Activated CD4-positive, alpha-beta memory T cell treated with anti-CD3 and anti-CD28 coated beads for 36 hours (primary cell): ENCODE measurements at places on chromosomes 1 and 21. TPM values are rescaled to one million over a fixed set of nuclear protein-coding genes. Genes with fewer than 3 reads are reported as not detected.

TNN gene
- 0.05 TPM for total RNA-seq

GIPC2 gene
- not detected for total RNA-seq

DNA sequence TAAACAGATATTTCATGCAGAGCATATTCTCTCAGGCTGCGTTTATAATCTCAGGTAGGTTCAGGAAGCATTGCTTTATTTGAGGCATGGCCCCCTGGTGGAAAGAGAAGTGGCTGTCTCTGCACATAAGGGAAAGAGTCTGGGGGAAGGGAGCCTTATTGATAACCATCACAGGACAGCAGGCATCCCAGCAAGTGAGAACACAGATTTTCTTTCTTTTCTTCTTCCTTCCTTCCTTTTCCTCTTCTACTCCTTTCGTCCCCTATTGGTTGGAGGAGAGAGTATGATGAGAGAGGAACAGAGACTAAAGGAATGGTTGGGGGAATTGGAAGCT is 21.9 kb downstream of the TSNAX start:
- peaks cover 13% of the 10 kb centered on the region for H3K36me3 ChIP-seq
- DNase-seq: peak; percentile 24
- no peak overlapping the region for H3K27ac ChIP-seq
- no peaks in the 10 kb centered on the region for H3K27me3 ChIP-seq

- H3K4me1 ChIP-seq: peaks cover 45% of the 10 kb centered on the region
- peak overlapping the region; percentile 10 for H3K4me3 ChIP-seq
- DNase-seq: peak; percentile 76
- H3K27ac ChIP-seq: peak overlapping the region; percentile 38
- no peaks in the 10 kb centered on the region for H3K27me3 ChIP-seq
Observed at GRCh38 chr1:61782771-61783170, 40.5 kb downstream of the PATJ start.

DNA sequence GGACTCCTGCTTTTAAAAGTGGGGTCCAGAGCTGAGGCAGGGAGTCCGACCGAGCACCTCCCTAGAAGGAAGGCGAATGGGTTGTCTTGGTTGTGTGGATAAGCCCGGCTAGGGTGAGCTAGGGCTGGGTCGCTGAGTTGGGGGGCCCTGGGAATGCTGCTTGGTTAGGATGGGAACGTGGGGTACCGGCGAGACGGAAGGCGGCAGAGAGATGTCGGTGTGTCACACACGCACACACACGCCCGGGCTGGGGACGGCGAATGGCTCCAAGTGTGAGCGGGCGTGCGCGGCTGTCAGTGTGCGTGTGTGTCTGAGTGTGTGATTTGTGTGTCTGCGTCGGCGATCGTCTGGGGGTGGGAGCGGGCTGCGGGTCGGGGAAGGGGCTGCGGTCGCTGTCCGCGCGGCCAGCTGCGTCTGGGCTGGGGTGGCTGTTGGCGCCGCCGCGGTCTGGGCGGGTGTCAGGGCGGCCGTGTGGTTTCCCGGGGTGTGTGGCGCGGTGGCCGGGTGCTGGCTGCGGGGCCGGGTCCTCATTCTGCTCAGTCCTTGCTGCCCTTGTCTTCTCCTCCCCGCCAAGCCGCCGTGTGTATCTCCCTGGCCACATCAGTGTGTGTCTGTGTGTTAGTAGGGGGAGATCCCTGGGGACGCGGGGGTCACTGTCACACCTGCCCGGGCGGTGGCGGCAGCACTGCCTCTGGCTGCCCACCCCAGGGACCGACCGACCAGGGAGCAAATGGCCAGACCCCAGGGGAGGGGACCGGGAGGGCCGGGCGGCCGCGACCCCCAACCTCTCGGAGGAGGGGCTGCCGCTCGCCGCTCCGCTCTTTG is 1.1 kb downstream of the EFNA3 start:
- no peak overlapping the region for H3K27ac ChIP-seq
- H3K4me3 ChIP-seq: peak overlapping the region; percentile 56
- peaks cover 38% of the 10 kb centered on the region for H3K4me1 ChIP-seq
- no peaks in the 10 kb centered on the region for H3K36me3 ChIP-seq

DNA sequence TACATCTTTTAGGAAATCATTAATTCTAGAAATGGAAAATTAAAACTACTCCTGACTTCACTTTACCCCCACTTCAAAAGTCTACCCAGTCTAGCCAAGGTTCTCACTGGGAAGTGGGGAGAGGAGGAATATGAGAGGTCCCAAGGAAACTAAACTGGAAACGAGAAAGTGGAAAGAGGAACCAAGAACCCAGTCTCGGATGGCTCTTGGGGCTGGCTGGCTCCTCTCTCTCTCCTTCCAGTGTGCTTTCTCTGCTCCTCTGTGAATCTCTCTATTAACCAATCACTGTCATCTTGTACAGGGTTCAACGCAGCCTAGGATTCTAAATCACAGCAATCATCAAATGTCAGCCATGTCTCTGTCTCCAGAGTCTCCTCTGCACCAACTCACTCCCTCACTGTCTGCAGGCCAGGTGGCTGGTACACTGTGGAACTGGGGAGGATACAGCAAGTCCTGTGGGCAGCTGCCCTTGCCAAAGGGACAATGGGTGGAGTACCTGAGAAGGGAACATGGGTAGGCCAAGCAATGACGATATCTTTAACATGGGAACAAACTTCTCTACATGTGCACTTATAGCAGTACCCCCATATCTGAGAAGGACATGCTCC is 33.7 kb downstream of the GNB1 start:
- H3K36me3 ChIP-seq: peaks cover 6% of the 10 kb centered on the region
- H3K4me1 ChIP-seq: peaks cover 57% of the 10 kb centered on the region
- H3K27me3 ChIP-seq: no peaks in the 10 kb centered on the region
- DNase-seq: no peak
- H3K4me3 ChIP-seq: no peak overlapping the region
- H3K27ac ChIP-seq: no peak overlapping the region

DNA sequence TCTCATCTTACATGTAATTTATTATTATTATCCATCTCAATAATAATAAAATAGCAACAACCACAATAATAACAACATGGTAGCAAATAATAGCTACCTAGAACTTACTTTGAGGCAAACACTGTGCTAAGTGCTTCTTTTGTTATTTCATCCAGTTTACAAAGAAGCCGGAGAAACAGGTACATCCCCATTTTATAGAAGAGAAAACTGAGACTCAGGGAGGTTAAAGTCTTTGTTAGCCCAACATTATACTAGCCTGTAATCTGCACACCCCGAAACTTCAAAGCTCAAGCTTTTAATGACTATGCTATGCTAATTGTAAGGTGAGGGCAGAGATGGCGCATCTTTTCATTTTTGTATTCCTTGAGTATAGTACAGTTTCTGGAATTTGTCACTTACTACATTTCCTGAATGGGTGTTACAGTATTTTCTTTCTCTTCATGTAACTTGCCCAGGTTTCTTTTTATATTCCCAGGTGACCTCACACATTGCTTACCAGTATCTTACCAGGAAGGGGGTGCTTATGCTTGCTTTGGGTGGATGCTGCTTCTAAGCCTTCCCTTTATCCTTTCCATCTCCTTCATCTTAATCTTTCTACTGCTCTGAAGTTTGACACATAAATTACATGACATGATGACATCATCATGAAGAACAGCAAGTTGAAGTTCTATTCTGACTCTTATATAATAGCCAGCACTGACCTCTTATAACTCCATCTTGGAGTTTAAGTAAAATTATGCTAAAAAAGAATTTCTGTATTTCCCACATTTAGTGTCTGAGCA is 8.3 kb downstream of the GCLM start:
- DNase-seq: no peak
- peaks cover 20% of the 10 kb centered on the region for H3K4me1 ChIP-seq
- no peaks in the 10 kb centered on the region for H3K27me3 ChIP-seq
- H3K36me3 ChIP-seq: peaks cover 17% of the 10 kb centered on the region

- no peaks in the 10 kb centered on the region for H3K4me1 ChIP-seq
- H3K27me3 ChIP-seq: peaks cover 46% of the 10 kb centered on the region
- H3K27ac ChIP-seq: no peak overlapping the region
Observed at GRCh38 chr1:30809514-30810263, 52.1 kb upstream of the LAPTM5 start.

DNA sequence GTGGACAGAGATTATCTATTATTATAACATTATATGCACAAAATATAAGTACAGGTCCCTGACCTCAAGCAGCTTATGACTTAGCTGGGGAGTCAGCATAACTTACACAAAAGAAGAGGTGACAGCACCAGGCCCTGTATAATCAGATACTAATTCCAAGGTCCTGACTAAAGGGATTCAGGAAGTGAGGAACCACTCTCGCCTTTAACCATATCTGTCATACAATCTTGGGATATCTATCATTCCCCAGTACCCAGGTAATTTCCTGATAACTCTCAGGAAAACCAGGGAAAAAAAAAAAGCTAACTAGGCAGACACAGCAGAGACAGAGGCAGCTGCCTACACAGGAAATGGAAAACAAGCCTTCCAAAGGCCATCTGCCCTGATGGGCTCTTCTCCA is 78.5 kb upstream of the CAMK1G start:
- H3K27me3 ChIP-seq: peaks cover 3% of the 10 kb centered on the region
- no peak for DNase-seq
- no peak overlapping the region for H3K4me3 ChIP-seq

- H3K4me3 ChIP-seq: no peak overlapping the region
- peaks cover 9% of the 10 kb centered on the region for H3K36me3 ChIP-seq
- H3K27ac ChIP-seq: no peak overlapping the region
Observed at GRCh38 chr1:10050611-10051010, 17.9 kb downstream of the UBE4B start.

DNA sequence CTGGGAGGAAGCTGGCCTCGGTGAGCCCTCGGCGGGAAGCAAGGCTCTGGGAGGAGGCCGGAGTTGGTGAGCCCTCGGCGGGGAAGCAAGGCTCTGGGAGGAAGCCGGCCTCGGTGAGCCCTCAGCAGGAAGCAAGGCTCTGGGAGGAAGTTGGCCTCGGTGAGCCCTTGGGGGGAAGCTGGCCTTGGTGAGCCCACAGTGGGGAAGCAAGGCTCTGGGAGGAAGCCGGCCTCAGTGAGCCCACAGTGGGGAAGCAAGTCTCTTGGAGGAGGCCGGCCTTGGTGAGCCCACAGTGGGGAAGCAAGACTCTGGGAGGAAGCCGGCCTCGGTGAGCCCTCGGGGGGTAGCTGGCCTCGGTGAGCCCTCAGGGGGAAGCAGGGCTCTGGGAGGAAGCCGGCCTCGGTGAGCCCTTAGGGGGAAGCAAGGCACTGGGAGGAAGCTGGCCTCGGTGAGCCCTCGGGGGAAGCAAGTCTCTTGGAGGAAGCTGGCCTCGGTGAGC is 36.0 kb downstream of the KRTAP10-1 start:
- no peak overlapping the region for H3K4me3 ChIP-seq
- DNase-seq: no peak
- H3K27me3 ChIP-seq: no peaks in the 10 kb centered on the region
- no peaks in the 10 kb centered on the region for H3K36me3 ChIP-seq

DNA sequence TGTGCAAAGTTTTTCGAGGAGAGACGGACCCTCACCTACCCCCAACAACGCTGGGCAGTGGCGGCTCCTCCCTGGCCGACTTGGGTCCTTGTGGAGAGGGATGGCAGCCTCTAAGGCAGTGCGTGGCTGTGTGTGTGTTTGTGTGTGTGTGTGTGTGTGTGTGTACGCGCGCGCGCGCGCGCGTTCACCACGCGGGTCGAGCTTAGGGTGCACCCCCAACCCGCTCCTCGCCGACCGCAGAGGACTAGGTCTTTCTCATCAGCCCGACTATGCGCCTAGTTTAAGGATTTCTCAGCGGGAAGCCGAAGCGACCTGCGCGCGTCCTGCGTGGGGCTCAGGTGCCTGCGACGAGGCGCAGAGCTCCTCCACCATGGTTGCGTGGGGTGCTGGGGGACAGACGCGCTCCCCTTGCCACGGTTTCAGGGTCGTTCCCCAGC is 940 bp downstream of the SOX13 start:
- no peaks in the 10 kb centered on the region for H3K36me3 ChIP-seq
- H3K4me1 ChIP-seq: peaks cover 19% of the 10 kb centered on the region
- H3K27me3 ChIP-seq: peaks cover 51% of the 10 kb centered on the region
- H3K4me3 ChIP-seq: peak overlapping the region; percentile 75
